ENCODE measurements at places on chromosomes 7 and 10.

DNA sequence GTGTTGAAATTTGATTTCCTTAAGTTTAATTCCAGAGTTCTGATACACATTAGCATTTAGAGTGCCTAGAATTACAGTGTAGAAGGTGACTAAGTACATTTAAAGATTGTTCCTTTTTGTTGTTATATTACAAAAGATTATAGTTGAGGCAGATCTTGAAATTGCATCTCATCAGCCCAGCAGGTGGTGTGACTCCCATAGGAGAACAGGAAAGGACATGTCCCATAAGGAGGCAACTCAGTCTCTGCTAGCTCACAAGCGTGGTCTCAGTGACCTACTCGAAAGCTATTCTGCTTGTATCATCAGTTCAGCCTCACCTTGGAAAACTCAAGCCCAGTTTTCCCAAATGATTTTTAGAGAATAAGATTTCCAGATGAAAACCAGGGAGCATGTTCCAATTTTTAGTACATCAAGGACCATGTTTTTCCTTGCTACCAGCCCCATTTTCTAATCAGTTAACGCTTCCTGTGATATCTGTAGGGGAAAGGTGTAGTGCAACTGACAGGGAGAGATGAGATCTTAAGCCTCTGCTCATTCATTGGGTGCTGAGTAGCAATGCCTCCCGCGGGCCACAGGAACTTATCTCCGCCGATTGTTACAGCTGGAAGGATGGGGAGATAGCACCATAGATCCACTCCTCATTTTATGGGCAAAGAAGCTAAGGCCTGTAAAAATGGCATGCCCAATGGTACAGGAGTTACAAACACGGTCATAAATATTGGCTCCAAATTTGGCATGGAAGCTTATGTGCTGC is 1.1 kb upstream of the GNAI1 start:
- DNase-seq = peak; percentile 96

DNA sequence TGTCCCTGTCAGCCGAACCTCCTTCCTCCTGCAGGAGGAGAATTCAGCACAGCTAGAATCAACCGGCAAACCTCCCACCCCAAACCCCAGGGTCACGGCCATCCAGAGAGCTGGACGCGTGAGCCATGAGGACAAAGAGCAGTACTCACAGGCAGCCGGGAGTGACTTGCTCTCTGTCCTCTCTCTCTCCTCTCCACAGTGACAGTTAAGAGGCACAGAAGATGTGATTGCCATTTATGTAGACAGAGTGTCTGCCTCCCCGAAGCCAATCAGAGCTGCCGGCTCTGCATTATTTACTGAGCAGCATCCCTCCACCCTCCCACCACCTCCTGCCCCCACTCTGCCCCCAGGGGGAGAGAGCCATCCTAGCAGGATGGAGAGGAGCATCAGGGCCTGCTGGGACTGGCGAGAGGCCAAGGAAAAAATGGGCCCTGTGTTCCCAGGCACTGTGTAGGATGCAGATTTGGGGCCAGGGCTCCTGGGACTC is 4.3 kb downstream of the DDC start:
- no peak for DNase-seq

- DNase-seq = no peak
These were observed 103.8 kb downstream of the MLLT10 start for GRCh38 chr10:21637795-21638194.

DNA sequence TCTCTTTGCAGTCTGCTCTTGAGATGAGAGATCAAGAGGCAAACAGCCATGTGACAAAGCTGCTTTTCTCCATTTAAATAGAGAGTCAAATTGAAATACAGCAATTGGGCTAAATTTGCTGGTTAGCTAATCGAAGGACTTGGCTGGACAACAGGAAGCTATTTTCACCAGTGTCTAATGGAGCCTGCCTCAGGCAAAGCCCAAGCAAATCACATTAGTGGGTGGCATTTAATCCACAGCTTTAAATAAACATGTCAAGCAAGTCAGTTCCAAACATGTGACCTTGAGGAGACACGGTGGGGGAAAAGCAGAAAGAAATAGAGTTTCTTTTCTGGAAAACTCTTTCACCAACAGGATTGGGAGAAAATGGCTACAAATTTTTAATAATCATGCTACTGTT is 180.5 kb upstream of the AOAH start:
- no peak for DNase-seq

DNA sequence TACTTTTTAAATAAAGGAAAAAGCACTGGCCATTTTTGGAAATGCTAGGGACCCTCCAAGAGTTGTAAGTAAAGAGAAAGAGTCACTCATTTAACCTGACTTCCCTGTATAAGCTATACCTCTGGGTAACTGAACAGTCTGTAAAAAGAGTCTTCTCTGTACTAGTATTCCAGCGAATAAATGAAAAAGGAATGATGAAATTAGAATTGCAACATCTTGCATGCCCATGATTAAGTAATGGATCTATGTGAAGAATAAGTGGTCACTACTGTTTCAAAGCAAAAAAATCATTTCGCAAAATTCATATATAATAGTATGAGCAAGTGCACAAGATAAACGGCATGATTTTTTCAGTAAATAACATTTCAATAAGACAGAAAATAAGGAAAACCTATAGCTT is 116.8 kb downstream of the ZFAND4 start:
- DNase-seq = peak; percentile 23

- DNase-seq = no peak
These were observed 12.4 kb downstream of the ITIH2 start for GRCh38 chr10:7715515-7715914.

DNA sequence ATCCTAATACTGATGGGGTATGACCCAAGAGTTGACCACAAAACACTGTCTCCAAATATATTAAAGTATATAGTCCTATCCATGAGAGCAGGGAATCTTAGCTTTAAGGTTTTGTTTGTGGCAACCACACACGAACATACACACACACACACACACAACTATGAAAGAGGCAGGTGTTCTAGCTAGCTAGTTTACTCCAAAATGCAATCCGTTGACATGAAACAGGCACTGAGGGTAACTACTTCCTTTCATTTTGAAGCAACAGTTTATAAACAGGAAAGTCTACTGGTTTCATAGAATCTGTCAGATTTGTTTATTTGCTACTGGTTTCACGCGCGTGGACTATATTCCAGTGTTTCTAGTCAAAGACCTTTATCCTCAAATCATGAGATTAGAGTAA is 14.8 kb downstream of the HTR5A start:
- DNase-seq = no peak

- peak; percentile 96 for DNase-seq
These were observed 47.1 kb upstream of the HYAL4 start for GRCh38 chr7:123797673-123798531.

DNA sequence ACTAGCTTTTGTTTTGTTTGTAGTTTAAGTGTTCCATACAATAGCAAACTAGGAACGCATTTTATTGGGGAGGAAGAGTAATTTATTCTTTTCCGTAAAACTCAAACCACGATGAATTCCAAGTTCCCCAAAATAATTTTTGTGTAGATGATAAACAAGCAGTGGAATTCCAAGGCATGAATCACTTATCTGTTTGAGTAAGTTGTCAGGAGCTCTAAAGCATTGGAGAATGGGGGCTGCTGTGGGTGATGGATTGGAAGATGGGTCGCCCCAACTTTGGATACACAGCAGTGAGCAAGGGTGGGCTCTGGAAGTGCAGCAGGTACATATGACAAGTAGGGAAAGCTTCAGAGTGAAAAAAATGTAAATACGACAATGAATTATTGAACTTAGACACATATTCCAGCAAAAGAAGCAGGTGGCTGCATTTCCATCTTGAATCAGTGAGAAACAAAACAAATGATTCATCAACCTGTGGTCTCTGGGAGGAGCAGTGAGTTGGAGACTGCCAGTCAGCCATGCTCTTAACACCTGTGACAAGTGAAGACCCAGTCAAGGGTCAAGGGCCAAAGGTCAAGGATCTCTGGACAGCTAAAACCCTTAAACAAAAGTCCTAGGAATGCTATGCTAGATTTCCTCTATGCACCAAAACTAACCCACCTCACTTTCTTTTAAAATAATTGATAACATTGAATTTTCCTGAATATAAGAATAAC is 34.2 kb upstream of the ADRB1 start:
- DNase-seq = no peak

GRCh38 chr10:102735065-102735562 is 8.6 kb upstream of the WBP1L start:
- no peak for DNase-seq

GRCh38 chr10:46304062-46304461 is 17.3 kb downstream of the ANTXRL start:
- no peak for DNase-seq

- peak; percentile 95 for DNase-seq
These were observed 2.0 kb downstream of the ANKRD2 start for GRCh38 chr10:97574374-97575126.

DNA sequence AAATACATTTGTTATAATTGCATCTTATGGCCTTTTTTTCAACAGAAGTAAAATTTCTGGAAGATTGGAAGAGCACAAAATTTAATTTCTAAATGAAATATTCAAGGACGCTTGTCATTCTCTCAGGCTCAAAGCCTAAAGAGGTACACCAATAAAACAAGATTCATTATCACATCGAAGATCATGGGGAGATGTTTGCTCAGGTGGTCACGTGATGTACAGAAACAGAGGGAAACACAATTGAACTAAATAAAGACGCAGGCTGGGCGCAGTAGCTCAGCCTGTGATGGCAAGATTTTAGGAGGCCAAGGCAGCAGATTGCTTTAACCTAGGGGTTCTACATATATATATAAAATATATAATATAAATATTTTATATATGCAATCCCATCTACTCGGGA is 37.3 kb upstream of the TMEM254 start:
- no peak for DNase-seq

DNA sequence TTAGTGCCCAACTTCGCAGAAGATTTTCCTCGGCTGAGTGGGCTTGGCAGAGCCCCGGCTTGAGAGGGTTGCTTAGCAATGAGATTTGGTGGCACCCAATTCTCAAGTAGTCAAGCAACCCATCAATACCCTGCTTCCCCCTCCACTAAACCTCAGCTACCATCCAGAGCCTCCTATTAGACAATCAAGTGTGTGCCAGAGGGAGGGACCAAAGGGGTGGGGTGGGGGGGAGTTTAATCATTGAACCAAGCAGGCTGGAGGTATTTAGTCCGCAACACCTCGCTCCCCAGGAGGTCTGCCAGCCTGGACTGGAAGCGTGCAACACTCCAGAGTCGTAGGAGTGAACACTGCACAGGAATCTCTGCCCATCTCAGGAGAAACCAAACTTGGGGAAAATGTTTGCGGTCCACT is at the start of gene HKDC1:
TSS of gene HKDC1 (plus strand) at position 292 of the 411 bp plus-strand sequence. CDS start at position 396, 104 bp downstream.
- no peak for DNase-seq

Data from epithelial cell of esophagus (primary cell).